ENCODE measurements at places on chromosomes 4 and X.

DNA sequence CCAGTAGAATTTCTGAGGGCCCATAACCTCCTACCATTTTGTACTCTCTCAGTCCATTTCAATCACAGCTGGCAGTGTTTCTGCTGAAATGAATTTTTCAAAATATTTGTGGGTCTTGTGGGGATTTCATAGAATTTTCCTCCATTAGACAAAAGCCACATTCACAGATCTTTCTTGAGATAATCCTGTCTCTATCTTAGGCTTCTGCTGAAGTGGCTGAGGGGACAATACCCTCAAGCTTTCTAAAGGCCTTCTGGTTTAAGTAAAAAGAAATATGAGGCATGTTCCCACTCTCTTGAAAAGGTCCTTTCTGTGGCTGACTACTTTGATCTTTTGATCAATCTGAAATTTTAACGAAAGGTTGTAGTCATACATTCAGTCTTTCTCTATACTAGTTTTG lies 1930.0 kb upstream of the AGA start:
- no peak for DNase-seq

DNA sequence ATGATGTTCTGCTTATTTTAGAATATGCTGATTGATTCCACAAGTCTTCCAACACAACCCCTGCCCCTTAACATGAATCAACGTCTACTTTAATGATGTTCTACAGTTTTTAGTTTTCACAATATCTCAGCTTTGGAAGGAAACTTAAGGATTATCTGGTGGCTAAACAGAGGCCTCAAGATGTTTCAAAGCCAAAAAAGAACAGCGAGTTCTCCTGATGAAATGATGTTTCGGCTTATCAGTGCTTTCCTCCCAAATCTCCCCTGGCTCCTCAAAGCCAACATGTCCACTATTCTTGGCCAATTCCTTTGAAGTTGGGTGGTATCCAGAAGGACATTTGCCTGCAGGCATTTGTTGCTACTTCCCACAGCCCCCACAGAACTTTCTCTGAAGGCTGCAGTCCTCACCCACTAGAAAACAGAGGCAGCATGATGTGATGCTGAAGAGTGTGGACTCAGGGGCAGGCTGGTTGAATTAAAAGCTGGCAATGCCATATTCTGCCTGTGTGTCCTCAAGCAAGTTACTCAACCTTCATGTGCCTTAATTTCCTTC lies 87.3 kb downstream of the ADGRG4 start:
- DNase-seq, result no peak

DNA sequence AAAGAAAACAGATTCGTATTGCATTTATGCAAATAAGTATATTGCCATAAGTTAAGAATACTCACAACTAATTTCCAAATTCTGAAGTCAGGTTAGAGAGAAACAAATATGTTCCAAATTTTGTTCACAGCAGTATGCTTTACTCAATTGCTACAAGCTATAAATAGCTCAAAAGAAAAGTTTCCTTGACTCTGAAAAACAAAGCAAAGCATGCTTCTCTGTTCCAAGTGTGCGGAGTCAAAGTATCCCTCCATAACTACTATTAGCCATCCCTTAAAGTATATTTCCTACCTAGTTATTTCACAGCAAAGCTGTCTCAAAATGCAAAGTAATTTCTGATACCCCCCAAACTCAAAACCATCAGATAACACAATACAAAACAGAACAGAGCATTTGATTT lies 47.3 kb downstream of the MGST2 start:
- no peak for DNase-seq

DNA sequence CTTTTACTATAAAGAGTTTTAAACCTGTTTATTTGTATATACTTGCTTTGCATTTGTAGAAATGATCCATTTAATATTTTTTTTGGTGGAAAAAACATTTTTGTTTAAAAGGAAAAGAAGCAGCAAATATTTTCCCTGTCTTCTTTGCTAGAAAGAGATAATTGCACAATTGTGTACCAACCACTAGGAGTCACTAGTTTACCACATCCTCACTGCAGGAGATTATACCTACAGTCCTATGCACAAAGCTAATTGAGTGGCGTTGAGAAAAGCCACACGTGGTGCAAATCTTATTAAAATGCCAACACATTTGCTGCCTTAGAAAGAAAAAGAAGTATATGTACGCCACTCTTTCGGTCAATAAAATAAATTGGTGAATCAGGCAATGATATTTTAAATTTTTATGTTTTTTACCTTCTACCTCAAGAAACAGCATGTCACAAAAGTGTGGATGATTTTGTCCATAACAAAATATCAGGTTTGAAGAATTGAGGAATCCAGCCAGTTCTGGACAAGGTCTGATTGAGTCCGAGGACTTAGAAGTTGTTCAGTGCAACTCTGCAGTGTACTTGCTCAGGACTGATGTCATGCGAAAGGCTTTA lies 102.9 kb downstream of the GRXCR1 start:
- DNase-seq, result no peak

- no peak for DNase-seq
Measured at GRCh38 chr4:141933978-141934377, 297.6 kb downstream of the IL15 start.

DNA sequence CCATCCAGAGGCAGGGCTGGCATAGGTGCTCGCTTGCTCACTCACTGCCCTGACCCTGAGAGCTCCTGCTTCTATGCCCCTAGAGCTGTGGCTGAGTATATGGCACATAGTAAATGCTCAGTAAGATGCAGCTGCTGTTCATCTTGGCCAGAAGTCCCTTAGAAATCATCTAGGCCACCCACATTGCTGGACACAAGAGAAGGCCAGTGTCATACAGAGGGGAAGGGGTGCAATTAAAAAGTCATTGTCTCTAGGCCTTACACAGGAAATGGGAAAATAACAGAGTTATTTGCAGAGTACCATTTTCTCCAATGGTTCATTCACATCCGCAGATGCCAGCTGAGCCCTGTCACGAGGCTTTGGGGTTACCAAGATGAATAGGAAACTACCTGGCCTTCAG lies 88.8 kb downstream of the MAMLD1 start:
- DNase-seq, result no peak

- no peak for DNase-seq
Measured at GRCh38 chr4:153809916-153810810, 21.3 kb upstream of the SFRP2 start.

- no peak for DNase-seq
Measured at GRCh38 chr4:22515888-22516541, at the start of gene ADGRA3. Gene ADGRA3 (minus strand): TSS chr4:22516066. CDS start chr4:22515784, 282 bp downstream.

GRCh38 chr4:14515556-14515955 lies 486.7 kb upstream of the CPEB2 start:
- DNase-seq, result no peak

DNA sequence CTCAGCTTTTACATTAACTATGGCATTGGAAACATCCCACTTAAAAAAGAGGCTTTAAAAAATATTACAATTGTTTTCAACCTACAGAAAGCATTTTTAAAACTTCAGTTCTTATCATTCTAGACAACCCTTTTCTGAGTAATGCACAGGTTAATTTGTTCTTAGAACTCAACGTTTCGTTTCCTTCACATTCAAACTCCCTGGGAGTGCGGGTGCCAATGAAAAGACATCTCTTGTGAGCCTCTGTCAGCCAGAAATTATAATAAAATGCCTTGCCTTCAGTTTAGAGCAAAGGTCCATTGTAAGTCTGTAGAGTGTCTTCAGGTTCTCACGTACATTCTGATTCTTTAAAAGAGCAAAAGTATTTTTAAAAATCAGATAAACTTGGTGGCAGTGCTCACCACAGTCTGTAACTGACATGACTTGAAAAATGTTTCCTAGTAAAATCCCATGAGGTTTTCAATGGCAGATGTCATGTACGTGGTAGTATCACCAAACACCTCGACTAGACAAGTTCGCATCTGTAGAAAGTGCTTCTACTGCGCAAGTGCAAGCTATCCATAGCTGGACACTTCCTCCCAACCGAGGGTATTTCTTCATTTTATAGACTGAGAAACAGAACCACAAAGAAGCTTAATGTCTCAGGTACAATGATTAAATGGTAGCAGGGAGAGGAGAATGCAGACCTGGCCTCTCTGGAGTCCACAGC lies 65.8 kb downstream of the HAUS3 start:
- DNase-seq, result no peak

DNA sequence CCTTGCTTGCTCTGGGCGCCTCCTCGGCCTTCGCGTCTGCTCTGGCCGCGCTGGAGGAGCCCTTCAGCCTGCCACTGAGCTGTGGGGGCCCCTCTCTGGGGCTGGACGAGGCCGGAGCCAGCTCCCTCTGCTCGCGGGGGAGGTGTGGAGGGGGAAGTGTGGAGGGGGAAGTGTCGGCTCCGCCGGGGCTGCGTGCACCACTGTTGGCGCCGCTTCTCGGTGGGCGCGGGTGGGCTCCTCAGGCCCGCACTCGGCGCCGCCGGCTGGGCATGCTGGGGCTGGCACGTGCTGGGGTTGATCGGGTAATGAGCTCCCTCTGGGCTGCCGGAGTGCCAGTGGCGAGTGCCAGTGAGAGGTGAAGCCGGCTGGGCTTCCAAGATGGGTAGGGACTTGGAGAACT lies 116.7 kb downstream of the CPXCR1 start:
- no peak for DNase-seq

GRCh38 chr4:148986951-148987350 lies 544.7 kb upstream of the NR3C2 start:
- no peak for DNase-seq

DNA sequence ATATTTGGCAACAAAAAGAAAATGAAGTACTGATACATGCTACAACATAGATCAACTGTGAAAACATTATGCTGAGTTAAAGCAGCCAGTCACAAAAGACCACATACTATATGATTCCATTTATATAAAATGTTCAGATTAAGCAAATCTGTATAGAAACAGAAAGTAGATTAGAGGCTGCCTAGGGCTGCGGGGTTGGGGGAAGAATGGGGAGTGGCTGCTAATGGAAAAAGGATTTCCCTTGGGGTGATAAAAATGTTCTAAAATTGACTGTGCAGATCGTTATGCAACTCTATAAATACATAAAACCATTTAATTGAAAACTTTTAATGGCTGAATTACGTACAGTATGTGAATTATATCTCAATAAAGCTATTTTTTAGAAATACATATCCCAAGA lies 46.8 kb downstream of the NEK1 start:
- DNase-seq, result no peak

GRCh38 chr4:138775890-138776289 lies 239.7 kb upstream of the NOCT start:
- DNase-seq, result no peak

DNA sequence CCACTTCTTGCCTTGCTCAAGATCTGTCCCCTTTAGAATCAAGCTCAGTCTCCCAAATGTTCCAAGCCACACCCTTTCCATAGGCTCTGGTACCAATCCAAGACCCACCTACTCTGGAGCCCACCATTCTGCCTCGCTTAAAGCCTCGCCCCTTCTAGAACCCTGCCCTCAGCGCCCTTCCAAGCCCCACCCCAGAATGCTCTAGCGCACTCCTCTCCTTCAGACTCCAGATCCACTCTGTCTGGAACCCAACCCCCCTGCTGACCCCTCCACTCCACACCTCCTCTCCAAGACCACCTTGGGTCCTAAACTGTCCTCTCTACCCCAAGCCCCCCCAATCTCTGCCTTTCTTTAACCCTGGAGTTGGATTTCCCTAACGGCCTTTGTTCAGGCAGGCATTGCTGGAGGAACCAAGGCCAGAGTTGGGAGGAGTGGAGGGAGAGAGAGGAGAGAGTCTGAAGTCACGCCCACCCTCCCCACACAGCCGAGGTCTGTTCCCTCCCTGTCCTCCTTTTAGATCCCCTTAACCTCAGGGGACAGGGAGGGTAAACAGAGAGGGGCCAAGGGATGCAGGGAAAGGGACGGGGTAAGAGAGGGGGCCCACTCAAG lies 2.4 kb upstream of the PRICKLE3 start:
- no peak for DNase-seq

GRCh38 chr4:52102587-52102986 lies 51.5 kb downstream of the SPATA18 start:
- DNase-seq, result no peak

DNA sequence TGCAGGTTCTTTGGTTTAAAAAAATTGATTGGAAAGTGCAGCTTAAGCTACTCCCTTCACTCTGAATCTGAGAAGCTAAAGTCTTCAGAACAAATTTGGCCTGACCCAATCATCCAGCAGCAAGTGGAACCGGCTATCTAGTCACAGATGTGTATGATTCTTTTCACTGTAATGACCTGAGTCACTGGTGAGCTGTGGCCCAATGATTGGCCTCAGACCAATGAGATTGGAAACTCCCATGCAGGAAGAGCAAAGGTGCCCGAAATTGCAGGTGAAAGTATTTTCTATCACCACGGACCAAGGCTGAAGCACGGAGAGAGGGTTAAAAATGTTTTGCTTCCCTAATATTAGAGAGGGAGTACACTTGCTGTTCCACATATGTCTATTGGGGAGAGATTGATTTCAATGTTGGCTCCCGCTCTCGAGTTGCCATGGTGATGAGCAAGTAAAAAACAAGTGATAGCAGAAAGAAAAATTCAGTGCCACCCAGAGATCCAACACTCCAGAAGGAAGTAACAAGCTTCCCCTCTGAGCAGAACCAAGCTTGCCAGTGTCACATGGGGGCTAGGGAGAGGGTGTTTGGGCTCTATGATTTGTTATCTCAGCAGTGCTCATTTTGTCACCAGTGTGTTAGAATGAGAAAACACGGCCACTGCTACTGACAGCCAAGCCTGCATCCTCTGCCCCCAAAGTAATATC lies 11.2 kb downstream of the RIPPLY1 start:
- DNase-seq, result no peak

DNA sequence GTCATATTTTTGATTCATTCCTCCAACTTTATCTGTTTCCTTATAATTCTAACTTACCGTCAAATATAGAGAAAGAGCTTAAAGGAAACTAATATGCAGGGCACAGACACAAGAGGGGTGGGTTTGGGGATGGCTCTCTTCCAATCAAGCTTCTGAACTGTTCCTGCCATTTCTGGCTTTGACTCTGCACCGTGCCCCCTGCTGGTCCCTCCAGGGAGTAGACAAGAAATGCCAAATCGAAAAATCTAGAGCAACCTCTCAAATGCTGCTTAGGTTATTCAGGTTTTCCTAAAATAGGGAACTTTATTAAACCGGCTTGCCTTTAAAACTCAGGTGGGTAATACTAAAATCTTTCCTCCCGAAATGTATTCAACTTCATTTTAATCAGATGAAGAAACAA lies 39.8 kb upstream of the VCX3A start:
- DNase-seq, result no peak

DNA sequence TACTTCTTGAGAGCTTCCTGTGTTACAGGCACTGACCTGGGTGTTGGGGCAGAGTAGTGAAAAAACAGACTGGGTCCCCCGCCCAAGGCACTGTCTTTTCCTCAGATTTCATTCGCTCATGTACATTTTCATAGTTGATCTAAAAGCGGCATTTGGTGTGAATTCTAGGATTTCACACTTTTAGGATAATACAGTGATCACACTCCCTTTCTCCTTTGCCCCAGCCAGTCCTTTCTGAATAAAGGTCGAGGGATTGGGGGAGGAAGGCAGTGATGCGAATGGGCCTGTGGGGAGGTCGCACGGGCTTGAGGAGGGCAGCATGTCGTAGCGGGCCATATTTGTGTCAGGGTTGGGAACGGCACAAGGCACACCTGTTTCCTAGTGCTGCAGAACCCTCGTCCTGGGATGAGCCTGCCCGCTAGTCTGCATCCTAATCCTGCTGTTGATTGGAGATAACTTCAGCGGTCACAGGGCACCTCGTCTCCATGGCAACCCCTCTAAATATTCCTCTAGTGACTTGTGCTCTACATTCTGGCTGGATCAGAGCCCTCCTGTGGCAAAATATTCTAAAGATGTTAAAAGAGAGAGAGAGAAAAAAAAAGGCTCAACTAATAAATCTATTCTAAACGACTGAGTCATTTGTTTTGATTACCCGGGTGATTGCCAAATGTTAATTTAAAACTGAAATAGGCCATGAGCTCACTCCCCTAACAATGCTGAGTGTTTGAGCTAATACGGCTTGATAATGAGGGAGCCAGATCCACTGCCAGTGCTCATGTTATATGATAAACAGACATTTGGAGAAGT lies 21.8 kb downstream of the FHL1 start:
- no peak for DNase-seq

GRCh38 chr4:38308728-38309311 lies 348.6 kb downstream of the PTTG2 start:
- DNase-seq, result no peak
